Mesothelial cell of epicardium (in vitro differentiated cells): ENCODE measurements at places on chromosomes 7 and 10. TPM values are rescaled to one million over a fixed set of nuclear protein-coding genes. Genes with fewer than 3 reads are reported as not detected.

Gene LOXL4
- total RNA-seq: 7.0 to 7.9 TPM (median 7.5 TPM) in 3 replicates

Gene CALN1
- 0.25 to 1.1 TPM (median 0.42 TPM) in 3 replicates for total RNA-seq

Gene AVPI1
- total RNA-seq: 7.8 to 9.0 TPM (median 7.9 TPM) in 3 replicates

Gene CYP26C1
- 0.38 to 0.60 TPM (median 0.44 TPM) in 3 replicates for total RNA-seq

Gene HYAL4
- not detected in 3 replicates for total RNA-seq

Gene SRI
- total RNA-seq: 82.6 to 84.8 TPM (median 83.5 TPM) in 3 replicates

DNA sequence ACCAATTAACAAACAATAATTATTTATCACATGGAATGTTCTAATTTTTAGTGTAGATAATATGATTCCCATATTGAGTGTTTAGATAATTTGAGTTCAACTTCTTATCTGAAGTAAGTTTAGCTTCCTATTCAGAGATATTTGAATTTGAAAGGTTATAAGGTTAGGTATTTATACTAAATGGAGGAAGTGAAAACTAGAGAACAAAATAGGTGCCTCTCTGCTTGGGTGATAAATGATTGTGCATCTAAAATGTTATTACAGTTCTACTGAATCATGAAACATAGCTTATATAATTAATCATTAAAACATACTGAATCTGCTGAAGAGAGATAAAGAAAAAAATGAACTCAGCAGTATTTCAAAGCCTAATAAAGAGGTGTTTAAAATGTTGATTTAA, 1174.3 kb downstream of the XPNPEP1 start:
- no peak for DNase-seq

GRCh38 chr7:17679458-17679857, 260.8 kb downstream of the SNX13 start:
- no peak for DNase-seq

DNA sequence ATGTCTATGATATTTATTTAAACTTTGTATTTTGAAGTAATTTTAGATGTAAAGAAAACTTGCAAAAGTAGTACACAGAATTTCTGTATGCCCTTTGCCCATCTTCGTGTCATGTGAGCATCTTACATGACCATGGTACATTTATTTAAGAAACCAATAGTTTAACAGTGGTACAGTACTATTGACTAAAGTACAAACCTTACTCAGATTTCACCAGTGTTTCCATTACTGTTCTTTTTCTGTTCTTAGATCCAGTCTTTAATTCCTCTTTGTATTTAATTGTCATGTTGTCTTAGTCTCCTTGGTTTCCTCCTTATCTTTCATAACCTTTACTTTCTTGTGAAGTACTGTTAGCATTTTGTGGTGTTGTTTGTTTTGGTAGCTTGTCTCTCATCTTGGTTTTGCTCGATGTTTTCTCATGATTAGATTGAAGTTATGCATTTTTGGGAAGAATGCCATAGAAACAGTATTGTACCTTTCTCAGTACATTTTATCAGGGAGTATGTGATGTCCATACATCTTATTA, 24.1 kb downstream of the TAX1BP1 start:
- DNase-seq: no peak

DNA sequence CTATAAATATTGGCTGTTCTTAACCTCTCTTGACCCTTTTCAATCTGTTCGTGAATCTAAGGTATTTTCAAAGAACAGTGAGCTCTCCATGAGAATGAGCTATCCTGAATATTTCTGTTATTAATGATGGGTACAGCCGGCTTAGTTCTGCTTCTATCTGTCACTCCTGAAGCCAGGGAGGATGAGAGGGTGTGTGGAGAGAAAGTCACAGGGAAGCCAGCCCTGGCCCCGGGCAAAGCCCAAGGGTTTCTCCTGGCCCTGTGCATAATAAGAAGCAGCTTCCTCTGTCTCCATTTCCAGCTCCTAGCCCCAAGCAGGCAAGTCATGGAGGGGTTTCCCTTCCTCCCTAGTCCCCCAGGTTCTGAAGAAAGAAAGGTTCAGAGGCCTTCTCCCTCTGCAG, 151.1 kb downstream of the KCNMA1 start:
- DNase-seq: no peak

GRCh38 chr10:43383204-43383971, 12.0 kb downstream of the FXYD4 start:
- DNase-seq: no peak

GRCh38 chr7:7761340-7761973, 43.0 kb upstream of the RPA3 start:
- DNase-seq: no peak

- no peak for DNase-seq
These were observed 25.0 kb downstream of the ZNF487 start for GRCh38 chr10:43461950-43462349.

DNA sequence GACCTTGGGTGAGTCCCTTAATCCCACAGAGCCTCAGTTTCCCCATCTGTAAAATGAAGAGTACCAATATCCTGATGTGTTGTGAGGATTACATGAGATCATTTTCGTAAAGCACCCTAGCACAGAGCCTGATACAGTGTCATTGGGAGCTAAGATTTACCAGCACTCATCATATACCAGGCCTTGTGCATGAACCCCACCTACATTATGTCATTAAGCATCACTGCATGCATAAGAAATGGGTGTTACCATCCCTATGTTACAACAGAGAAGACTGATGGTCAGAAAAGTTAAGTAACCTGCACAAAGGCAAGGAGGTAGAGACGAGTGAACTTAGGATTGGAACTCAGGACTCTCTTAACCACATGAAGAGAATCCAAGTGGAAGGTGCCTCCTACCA, 290.6 kb downstream of the KCNMA1 start:
- DNase-seq: no peak

DNA sequence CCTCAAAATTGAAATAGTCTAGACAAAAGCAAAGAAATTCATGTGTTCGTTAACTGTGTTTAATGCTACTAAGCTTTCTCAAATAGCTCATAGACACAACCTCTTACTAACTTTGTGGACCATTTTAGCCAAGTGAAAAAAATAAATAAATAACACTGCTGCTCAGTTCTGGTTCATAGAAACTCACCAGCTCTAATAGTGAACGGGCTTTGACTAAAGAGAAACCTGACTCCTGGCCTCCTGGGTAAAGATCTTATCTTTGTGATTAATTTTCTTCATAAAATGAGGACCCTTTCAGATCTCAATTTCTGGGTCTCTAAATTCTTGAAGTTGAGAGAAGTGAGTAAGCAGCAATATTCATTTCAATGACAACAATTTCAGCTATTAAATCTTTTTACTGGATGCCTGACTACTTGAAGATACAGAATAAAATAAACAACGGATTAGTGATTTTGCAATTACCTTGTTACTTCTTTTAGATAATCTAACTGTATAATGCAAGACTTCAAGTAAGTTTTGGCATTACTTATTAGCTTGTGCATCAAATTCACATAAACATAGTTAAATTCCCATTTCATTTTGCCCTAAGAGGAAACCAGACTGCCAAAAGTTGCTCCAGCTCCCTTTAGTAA, 3.1 kb downstream of the CADPS2 start:
- DNase-seq: no peak

- DNase-seq: no peak
These were observed 20.5 kb upstream of the PDIA4 start for GRCh38 chr7:149048805-149049204.

DNA sequence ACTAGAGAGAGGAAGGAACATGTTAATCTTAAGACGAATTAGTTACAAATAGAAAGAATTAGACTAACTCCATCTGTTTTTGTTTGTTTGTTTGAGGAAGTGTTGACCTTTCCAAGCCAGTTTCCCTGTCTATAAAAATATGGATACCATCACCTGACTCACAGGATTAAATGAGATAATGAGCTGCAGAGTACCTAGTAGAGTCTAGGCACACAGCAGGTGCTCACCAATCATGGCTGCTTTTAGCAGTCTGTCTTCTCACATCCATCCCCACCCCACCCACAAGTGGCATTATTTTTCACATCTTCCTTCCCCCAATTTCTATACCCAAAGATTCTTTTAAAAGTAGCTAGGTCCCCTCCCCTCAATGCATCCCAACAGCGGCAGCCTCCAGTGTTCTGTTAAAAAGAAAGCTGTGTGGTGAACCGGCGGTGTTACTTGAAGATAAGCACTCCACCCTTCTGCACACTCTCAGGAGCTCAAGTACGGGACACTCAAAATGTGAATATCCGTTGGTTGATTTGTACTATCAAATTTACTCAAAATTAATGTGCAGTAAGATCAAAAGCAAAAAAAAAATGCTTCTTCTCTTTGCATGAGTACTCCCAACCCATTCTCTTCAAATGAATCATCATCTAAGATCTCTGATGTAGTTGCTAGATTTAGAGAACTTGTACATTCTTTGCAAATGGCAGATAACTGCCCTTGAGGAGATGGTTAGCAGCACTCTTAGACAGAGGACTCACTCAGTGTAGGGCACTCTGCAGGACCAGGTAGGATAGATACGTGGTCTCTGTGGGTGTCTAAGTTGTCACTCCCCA, 145.4 kb upstream of the ASAH2 start:
- no peak for DNase-seq

GRCh38 chr7:69090936-69091335, 507.3 kb upstream of the AUTS2 start:
- no peak for DNase-seq

GRCh38 chr10:75388082-75388481, 13.5 kb downstream of the ZNF503 start:
- DNase-seq: no peak

GRCh38 chr7:88647825-88648224, 111.7 kb upstream of the ZNF804B start:
- no peak for DNase-seq

DNA sequence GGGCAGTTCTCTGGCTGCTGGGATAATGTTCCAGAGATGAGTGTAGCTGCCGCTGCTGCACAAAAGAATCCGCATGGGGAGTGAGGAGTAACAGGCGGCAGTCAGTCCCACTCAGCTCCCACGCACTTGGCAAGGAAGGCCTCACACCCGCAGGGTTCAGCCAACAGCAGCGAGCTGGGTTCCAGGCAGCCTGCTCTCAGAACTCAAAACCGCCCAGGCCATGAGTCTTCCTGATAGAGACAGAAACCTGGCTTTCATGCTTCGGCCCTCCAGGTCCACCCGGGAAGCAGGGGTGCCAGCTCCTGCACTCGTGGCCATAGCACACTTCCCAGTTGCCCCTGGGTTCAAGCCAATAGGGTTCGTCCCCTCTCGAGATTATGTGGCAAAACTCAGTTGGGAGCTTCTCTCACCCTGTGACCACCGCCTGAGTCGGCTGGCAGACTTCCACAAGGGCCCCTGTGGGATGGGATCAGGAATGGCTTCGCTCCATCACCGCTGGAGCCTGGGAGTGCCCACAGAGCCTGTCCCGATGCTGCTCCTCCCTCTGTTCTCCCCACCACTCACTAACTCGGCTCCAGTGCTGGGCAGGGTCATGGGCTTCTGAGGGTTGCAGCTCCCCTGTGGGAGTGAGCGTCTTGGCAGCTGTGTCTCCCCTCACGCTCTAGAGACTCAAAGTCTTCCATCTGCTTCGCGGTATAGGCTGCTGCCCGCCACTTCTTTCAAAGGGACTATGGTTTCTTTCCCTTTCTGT, 20.6 kb downstream of the CLRN3 start:
- DNase-seq: no peak

DNA sequence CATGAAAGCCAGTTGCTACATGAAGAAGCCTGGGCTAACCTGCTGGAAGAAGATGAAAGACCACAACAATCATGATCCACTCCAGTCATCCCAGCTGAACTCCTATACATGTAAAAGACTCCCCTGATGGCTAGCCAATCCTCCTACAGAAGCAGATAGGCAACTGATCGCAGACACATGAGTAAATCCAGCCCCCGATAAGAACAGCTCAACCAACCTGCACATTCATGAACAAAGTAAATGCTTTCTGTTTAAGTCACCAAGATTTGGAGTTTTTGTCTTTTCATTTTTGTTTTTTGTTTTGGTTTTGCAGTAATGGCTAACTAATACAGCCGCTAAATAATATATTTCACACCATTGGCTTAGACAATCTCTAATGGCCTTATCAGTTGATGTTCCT, 53.7 kb downstream of the PRLHR start:
- no peak for DNase-seq

DNA sequence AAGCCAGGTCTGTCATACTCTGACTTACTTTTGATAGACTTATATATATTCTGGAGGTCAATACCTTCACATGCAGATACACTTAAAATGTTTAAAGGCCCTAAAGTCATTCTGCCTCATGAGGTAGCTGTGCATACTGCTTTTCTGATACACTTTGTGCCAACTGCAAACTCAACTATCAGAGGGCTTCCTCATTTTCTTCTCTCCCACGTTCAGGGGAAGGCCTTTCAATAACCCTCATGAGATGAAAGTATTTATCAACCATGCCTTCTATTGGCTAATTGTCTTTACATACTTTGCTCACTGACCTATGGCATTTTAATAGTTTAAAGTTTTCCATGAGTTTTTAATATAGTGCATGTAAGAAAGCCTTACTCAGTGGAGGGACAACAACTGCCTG, 112.7 kb upstream of the AMPH start:
- DNase-seq: no peak
